8988T (cell line): ENCODE measurements at places on chromosomes 11 and 22.

DNA sequence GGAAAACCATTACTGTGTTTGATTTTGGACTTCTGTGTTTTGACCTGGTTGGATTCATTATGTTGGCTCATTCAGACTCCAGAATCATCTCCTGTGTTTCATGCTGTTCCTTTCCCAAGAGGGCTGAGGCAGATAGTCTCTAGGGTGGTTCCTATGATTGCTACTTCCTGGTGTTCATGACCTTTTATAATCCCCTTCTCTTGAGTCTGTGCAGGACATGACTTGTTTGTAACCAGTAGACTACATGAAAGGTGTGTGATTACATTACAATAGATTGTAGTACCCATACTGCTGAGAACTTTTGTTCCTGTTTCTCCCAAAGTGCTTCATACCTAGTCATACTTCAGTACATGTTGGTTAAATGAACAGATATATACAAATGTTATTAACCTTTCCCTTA lies 700.6 kb downstream of the METTL15 start:
- no peak for DNase-seq

DNA sequence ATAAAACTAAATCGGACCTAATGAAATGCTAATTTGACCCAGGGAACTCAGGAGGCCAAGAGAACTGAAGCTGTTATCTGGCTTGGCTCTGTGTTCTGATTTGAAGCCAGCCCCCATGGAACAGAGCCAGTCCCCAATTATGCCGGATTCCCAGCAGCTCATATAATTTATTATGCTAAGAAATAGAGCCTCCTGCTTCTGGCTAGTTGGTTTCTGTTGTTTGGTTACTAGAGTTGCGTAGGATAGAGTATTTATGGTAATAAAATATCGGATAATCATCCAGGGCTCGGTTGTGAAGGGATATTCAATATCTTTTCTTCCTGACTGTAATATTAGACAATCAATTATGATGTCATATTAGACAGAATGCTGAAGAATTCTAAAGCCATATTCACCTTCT lies 120.4 kb upstream of the TTC12 start:
- no peak for DNase-seq

GRCh38 chr22:32897400-32897799 lies 95.9 kb downstream of the TIMP3 start:
- no peak for DNase-seq

- DNase-seq, result no peak
Observed at GRCh38 chr11:62611705-62612365, 740 bp downstream of the EML3 start.

DNA sequence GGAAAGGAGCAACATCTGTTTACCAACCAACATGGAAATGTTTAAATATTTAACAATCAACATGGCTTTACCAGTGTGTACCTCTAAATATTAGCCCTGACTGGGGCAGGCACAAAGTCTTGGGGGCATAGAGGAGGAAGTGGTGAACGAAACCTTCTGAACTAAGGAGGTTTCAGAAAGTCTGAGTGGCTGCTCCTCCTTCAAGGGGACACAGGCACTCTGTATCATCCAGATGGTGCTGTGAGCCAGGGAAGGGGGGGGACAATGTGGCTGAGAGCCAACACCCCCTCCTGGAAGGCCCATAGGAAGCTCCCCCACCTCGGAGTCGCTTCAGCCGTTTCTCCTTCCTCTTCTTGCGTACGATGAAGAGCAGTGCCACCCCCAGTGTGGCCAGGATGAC lies 107.7 kb downstream of the CEP164 start:
- DNase-seq, result no peak

DNA sequence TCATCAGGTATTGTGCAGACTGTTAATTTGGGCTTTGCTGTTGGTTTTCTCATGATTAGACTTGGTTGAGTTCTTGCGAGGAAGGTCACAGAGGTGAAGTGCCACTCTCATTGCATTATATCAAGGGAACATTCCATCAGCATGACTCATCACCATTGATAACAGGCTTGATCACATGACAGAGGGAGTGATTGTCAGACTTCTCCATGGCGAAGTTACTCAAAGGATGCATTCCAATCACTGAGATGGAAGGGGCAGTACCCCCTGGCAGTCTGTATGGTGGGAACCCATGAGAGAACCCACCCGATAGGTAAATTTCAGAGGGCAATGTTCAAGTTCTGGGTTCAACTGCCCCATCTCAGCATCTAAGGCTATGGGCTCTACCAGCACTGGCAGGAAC lies 19.4 kb upstream of the P2RY2 start:
- no peak for DNase-seq

DNA sequence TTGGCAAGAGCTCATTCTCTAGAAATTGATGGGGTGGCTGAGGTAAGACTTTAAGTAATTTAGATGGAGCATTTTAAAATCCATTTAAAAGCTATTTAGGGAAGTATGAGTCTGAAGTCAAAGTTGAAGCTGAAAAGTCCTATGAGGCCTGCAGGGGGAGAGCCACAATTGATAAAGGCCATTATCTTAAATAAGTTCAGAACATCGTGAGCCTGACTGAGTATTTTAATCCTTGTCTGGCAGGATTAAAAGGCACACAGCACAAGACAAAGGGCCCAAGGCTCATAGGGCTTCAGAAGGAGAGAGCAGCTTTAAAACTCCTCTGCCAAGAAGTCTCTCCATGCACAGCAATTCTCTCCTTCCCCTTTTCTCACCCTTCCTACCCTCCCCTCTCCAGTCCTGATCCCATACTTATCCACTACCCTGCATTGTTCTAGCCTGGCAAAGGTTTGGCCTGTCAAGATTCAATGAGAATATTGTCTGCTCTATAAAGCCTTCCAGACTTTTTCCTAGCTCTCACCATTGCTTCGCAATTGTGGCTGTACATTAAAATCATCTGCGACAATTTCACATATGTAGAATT lies 1312.9 kb downstream of the FAM181B start:
- no peak for DNase-seq

GRCh38 chr11:70854901-70855556 lies 397.3 kb downstream of the SHANK2 start:
- no peak for DNase-seq

DNA sequence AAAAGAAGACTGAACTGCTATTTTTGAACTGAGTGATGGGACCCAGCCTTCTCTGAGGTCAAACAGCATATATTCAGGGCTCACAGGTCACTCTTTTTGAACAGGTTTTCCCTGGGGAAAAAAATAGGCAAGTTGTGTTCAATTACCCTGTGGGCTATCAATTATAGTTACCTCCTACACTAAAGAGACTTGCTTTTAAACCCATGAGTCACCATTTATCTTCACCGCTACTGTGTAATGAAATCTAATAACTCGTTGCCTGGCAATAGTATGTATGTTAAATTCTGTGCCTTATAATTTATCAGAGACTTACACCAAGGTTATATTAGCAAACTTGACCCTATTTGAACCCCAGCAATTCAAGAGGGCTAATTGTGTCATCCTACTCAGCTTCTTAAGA lies 98.5 kb downstream of the CYP2R1 start:
- no peak for DNase-seq

DNA sequence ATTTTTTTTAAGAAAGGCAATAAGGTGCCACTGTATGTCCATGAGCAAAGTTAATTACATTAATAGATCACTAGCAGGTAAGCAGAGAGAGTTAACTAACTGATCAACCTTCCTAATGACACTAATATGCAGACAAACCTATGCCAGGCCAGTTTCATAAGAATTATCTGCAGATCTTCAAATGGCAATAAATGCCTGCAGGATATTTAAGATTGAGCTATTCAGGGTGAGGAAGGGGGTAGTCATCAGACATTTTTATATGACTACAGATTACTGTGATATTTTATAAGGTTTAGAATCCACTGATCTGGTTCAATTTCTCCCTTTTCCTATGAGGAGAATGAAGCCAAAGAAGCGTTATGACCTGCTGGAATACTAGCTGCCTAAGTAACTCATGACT lies 30.2 kb downstream of the CARD18 start:
- DNase-seq, result no peak

GRCh38 chr11:44789496-44789895 lies 62.7 kb downstream of the TSPAN18 start:
- no peak for DNase-seq

DNA sequence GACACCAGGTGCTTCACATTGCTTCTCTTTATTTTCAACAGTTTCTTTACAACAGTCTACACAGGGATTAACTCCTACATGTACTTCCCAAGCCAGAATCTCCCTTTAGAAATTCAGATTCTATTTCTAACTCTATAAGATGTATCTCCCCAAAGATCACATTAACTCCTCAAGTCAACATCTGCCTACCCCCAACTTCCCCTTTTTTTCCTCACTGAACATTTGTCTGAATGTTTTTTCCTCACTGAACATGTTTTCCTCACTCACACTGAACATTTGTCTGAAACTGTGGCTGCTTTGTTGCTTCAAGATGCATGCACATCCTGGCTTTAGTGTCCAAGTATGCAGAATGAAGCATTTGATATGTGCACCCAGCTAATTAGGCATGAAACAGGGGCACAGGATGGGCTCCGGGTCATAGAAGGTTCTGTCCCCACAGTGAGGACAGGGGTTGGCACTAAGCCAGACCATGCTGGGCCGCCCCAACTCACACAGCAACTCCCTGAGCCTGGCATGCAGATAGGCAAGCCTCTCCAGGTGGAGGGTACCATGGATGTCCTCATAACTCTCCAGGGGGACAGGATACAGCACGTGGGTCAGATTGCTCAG lies 11.3 kb downstream of the PRAME start:
- no peak for DNase-seq

GRCh38 chr11:107593951-107594350 lies 3.0 kb downstream of the ELMOD1 start:
- DNase-seq, result no peak

DNA sequence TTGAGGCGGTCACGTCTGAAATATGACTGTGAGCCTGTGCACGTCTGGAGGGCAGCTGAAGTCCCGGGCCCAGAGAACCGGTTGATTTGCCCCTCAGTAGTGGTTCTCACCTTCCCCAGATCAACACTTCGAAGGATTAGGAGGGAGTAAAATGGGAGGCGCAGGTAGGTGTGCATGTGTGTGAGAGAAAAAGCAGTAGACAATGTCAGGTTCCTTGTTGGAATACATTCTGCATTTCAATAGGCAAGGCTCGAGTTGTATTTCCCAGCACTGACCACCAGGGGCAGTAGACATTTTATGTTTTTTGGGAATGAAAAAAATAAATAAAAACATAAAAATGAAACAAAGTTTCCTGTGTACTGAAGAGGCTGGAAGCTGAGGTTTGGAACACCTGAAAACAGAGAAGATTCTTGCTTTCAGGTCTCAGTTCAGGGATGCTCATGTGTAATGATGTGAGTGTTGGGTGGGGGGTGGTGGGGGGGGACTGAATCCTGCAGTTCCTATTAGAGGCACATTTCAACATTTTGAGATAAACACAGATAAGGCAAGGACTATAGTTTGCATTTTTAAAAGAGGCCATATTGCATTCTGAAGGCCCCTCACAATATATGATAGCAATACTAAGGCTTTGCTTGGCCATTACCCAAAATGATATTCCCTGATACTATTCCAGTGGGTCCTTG lies 333.9 kb downstream of the CADM1 start:
- DNase-seq, result no peak

DNA sequence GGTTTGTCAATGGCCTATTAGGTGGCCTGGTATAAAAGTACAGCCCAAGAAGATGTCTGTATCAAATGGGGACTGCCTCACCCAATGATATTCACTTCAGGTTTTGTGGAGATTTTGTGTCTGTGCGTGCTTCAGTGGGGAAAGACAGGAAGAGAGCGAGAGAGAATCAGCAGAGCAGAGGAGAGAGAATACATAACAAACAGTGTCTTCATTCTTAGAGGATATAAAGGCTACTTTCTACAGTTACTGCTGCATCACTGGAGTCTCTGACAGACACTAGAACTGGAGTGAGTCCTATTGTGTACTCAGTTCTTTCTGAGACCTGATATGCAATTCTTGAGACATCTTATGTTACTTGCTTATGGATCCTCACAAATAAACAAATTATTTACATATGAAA lies 115.0 kb downstream of the CASP12 start:
- no peak for DNase-seq

GRCh38 chr11:119363851-119364590 lies 17.5 kb downstream of the USP2 start:
- peak; percentile 74 for DNase-seq

GRCh38 chr11:961921-962320 lies 36.3 kb downstream of the AP2A2 start:
- DNase-seq, result no peak

GRCh38 chr11:65226103-65226442 lies 35.7 kb upstream of the POLA2 start:
- DNase-seq, result no peak

GRCh38 chr11:44236296-44236695 lies 73.6 kb downstream of the ALX4 start:
- no peak for DNase-seq

DNA sequence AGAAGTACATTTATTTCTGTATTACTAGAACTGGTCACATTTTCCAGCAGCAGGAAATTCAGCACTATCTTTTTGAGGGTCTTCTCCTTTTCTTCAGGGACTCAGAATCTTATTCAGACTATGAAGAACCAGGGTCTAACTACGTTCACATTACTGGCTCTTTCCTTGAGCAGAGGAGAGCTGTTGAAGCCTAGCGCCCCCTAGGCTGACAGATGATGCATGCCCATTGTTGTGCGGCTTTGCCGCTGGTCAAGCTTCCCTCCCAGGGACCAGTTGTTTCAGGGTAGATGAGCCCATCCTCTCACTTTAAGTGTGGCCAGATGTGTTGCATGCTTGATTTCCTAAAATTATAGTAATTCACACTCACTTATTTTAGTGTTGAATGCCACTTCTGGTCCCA lies 168.2 kb upstream of the PDGFD start:
- no peak for DNase-seq

- no peak for DNase-seq
Observed at GRCh38 chr11:70772950-70773349, 374.6 kb downstream of the CTTN start.

DNA sequence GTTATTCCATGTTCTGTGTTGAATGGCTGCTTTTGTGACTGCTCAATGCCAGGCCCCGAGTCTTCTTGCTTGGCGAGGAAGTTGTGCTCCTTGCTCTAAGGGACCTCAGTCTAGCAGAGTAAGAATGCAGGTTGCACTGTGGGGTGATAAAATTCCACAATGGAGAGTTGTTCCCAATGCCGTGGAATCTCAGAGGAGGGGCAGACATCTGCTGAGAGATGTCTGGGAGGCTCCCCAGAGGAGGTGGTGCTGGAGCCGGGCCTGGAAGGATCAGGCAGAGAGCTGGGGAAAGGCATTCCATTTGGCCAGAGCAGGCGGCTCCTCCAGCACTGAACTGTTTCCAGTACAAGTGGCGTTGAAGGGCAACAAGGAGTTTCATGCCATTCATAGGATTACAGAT lies 55.2 kb downstream of the ST3GAL4 start:
- DNase-seq, result no peak

GRCh38 chr11:46612326-46612725 lies 4.7 kb downstream of the HARBI1 start:
- no peak for DNase-seq

DNA sequence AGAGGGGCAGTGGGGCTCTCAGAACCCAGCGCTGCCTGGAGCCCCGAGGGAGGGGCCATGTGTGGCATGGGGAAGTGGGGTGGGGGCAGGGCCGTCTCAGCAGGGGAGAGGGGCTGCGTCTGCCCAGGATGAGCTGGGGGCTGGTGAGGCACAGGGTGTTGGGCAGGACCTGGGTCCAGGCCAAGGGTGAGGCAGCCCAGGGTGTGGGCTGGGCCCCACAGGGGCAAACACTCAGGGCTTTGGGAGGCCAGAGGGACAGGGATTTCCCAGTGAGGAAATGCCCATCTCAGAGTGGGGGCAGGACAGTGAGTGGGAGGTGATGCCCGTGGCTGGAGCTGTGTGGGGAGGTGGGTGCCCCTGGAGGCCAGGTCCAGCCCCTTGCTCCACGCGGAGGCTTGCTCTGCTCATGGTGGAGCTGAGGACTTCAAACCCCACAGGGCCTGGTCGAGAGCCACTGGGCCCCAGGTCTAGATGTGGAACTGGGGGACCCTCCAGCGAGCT lies 5.4 kb downstream of the PLXNB2 start:
- DNase-seq, result no peak
